Stimulated activated CD8-positive, alpha-beta memory T cell treated with anti-CD3 and anti-CD28 coated beads, Interleukin-4, amount 100 ng/mL, for 4 hours (primary cell): ENCODE measurements at places on chromosomes 6 and 20.

- DNase-seq: no peak
Observed at GRCh38 chr6:148235446-148235845, 107.2 kb upstream of the SASH1 start.

- no peak for DNase-seq
Observed at GRCh38 chr6:161066511-161066910, 74.9 kb downstream of the MAP3K4 start.

GRCh38 chr20:51315390-51315789, 227.1 kb downstream of the NFATC2 start:
- DNase-seq: no peak

DNA sequence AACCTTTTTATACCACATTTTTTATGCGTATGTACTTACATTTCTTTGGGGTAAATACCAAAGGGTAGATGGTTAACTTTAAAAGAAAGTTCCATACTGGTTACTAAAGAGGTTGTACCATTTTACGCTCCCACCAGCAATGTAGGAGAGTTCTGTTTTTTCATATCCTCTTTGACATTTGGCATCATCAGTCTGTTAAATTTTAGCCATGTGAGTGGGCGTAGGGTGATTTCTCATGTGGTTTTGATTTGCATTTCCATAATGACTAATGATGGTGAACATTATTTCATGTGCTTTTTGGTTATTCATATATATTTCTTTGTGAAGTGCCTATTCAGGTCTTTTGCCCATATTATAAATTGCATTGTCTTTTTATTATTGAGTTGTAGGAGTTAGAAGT, 194.2 kb downstream of the PRL start:
- no peak for DNase-seq

DNA sequence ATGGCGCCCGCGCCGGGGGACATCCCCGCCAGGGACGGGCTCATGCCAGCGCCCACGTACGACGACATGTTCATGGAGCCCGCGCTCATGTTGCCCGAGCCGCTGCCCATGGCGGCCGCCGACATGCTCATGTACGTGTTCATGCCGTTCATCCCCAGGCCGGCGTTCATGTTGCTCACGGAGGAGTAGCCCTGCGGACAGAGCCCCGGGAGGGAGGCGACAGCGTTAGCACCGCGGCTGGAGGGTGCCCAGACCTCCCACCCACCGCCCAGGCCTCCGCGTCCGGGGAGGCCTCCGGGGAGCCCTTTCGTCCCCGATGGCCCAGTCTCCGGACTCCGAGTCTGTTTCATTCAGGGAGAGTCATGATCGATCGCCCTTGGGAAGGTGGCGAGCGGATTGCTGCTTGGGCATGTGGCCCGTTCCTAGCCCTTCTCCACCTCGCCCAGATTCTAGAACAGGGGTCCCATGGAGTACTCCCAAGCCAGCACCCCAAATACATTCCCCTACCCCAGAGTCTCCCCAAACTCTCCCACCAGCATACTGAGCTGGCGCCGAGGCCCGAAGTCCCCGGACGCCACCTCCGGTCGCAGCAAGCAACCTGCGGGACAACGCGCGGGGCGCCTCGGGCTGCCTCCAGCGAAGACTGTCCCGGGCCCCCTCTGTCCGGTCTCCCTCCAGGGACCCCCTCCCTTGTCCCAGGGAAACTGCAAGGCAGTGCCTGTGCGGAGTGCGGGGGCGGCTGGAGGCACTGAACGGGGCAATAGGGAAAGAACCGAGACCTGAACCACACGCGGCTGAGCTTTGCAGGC, 1.2 kb downstream of the FOXA2 start:
- DNase-seq: no peak

GRCh38 chr6:94733066-94733465, 844.3 kb upstream of the MANEA start:
- DNase-seq: no peak

- no peak for DNase-seq
Observed at GRCh38 chr20:63140514-63141433, 75.2 kb downstream of the YTHDF1 start.

- DNase-seq: no peak
Observed at GRCh38 chr6:81820980-81821379, 68.5 kb upstream of the TENT5A start.

GRCh38 chr6:148288541-148288940, 54.1 kb upstream of the SASH1 start:
- DNase-seq: no peak

DNA sequence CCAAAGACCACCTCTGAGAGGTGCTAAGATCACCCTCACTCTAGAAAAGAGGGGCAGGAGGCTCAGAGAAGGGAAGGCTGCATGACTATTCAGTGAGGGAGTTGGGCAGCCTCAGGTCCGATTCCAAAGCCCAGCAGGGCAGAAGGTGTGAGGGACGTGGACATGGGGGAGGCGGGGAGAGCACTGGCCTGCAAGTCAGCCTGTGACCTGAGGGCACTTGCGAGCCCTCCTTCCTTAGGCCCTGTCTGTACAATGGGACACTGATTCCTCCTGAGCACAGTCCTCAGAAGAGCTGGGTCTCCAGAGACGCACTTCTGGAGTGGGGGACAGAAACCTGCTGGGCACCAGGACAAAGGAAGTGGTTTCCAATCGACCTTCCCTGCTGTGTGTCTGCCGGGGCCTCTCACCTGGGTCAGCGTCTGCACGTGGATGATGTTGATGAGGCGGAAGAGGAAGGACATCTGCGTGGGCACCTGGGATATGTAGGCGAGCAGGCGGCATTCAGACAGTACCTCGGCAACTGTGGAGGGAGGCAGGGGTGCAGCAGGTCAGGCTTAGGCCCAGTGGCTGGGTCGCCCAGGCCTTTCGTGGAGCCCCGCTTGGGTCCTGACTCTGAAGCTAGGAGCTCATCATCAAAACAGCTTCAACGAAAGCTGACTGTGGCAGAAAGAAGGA, 48.5 kb downstream of the MYH7B start:
- no peak for DNase-seq

GRCh38 chr6:15137086-15137485, 108.8 kb upstream of the JARID2 start:
- DNase-seq: no peak

GRCh38 chr6:25706314-25707014, 48.1 kb upstream of the SLC17A4 start:
- DNase-seq: no peak
